AG08396 (cell line): ENCODE measurements at places on chromosomes 13 and 19.

GRCh38 chr19:45418802-45419201 is 4.9 kb downstream of the ERCC1 start:
- DNase-seq, result no peak

GRCh38 chr19:48613852-48614435 is 932 bp downstream of the FAM83E start:
- DNase-seq, result no peak

DNA sequence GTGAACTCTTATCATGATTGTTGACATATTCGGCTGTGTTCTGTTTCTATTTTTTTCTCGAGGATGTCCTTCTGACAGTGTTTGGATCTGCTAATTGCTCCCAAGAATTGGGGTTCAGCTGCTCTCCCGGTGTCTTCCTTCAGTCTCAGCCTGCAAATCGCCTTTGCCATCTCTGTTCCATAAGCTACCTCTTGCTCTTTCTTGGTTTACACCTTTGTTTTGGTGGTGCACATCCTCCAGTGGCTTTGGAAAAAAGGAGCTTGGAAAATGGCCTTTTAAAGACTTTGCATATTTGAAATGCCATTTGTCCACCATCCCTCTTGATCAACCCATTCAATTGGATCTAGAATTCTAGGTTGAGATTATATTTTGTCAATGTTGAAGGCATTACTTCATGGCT is 137.2 kb downstream of the URI1 start:
- no peak for DNase-seq

- DNase-seq, result no peak
Observed at GRCh38 chr19:19489804-19490204, 25.5 kb downstream of the TSSK6 start.

- no peak for DNase-seq
Observed at GRCh38 chr13:99993660-99994637, 12.4 kb downstream of the ZIC2 start.

DNA sequence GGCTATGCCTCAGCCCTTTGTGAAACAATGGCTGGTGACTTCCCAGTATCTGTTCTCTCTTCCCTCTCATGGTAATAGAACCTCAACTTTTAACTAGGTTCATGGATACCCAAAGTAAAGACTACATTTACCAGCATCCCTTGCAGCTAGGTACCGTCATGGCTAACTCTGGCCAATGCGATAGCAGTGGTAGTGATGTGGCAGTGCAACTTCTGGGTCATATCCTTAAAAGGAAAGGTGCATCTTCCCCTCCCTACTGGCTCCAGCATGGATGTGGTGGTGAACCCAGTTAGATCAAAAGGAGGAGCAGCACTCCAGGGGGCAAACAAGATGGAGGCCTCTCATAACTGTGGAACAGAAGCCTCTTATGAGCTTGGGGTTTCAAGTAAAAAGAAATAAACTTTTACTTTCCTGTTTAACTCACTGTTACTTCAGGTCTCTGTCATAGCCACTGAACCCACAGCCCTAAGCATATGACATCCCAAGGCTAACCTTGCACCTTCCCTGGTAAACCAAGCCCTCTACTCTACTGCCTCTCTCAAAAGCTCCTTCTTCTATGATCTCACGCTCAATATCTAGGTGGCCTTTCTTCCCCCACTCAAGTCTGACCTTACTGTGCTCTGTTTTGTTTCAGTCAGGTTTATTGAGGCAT is 104.4 kb downstream of the DOCK9 start:
- DNase-seq, result no peak

DNA sequence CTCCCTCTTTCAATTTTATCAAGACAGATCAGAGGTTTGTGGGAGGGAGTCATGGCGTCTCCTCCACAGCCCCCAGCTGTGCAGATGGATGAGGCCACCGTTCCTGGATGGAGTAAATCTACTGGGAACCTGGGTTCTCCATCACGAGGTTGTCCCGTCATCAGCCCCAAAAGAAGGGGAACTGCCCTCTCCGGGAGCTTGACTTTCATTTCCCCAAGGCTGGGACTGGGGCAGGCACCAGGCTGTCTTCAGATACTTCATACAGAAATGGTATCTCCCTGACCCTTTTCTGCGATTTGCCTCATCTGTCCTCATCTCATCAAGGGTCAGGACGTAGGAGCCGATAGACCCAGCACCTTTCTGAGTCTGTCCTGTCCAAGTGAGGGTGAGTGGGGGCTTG is 9.8 kb downstream of the LILRB2 start:
- DNase-seq, result no peak

- DNase-seq, result no peak
Observed at GRCh38 chr13:28630869-28631268, 28.1 kb upstream of the POMP start.
